Gastrocnemius medialis (tissue), 4 donors: ENCODE measurements at places on chromosomes 5 and 9. TPM values are rescaled to one million over a fixed set of nuclear protein-coding genes. Genes with fewer than 3 reads are reported as not detected.

Gene CBY3
- total RNA-seq: not detected

Gene SPAG8
- total RNA-seq: 0.61 TPM

Gene WNT8A
- total RNA-seq: not detected

Gene MGAT4B
- 28.3 TPM for total RNA-seq

Gene STING1
- 10.3 TPM for total RNA-seq

Gene ADRB2
- 6.2 TPM for total RNA-seq

Gene JAKMIP2
- total RNA-seq: 0.20 TPM

Gene RAB3C
- 0.02 TPM for total RNA-seq

Gene ARL14EPL
- 0.82 TPM for total RNA-seq

DNA sequence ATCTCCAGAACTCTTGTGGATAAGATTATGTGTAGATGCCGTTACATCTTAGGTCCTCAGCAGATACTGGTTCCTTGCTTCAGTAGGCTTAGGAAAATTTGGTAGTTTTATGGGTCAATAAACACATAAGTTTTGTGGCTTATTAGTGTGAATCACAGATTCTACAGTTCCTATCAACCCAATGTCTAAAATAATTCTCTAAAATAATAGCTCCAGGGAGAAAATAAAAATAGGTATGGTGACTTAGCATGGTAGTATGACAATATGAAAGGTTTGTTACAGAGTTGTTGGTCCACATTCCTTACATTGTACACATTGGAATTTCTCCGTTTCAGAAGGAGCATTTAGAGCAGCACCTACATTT, 91.7 kb downstream of the AOPEP start:
- DNase-seq: no peak

DNA sequence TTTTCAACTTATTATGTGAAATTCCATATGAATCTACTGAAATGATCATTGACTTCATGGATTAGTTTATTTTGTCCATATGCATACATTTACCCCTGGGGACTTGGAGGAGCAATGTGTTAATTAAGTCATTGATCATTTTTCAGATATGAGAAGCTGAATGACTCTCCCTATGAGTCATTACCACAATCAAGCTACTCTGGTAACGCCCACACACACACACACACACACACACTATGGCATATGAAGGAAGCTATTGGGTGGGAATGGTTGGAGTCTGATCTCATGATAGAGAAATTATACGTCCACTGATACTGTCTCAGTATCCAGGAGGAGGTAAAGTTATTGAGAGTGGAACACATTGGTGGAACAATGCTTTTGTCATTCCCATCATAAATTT, 528.9 kb downstream of the AGTPBP1 start:
- no peak for DNase-seq

- DNase-seq: no peak
Measured at GRCh38 chr9:23926368-23926767, 100.3 kb upstream of the ELAVL2 start.

DNA sequence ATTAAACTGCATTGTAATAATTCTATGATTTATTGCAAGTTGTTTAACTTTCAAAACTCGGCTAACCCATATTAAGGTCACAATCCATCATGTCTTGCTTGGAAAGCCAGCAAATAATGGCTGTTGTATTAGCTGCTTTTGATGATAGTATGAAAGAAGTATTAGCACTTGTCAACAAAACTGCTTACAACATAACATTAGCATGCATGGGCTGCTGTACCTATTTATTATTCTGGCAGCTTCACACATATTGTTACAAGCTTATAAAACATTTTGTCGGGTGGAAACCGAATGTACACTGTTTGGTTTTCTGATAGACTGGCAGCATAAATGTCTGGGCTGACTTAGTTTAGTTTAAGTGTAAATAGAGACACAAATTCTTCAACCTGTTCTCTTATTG, 378.3 kb downstream of the KIAA0825 start:
- no peak for DNase-seq

GRCh38 chr5:123180676-123181393, 91.8 kb downstream of the PRDM6 start:
- DNase-seq: no peak

DNA sequence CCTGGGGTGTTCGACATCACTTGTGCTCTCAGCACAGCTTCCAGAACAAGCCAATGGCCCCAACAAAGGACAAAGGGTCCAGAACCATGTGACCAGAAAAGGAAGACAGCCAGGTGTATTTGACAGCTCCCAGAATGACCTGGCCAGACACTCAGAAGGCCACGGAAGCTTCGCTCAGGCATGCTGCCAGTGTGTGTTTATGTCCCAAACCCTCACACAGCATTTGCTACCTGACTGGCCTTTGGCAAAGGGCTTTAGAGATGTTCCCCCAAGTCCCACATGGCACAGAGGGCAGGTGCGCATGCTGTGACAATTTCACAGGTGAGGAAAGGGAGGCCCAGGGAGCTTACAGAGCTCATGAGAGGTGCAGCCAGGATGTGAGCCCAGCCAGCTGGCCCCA, 39.5 kb downstream of the MED10 start:
- no peak for DNase-seq

GRCh38 chr9:70133253-70134208, 89.9 kb downstream of the MAMDC2 start:
- DNase-seq: no peak

DNA sequence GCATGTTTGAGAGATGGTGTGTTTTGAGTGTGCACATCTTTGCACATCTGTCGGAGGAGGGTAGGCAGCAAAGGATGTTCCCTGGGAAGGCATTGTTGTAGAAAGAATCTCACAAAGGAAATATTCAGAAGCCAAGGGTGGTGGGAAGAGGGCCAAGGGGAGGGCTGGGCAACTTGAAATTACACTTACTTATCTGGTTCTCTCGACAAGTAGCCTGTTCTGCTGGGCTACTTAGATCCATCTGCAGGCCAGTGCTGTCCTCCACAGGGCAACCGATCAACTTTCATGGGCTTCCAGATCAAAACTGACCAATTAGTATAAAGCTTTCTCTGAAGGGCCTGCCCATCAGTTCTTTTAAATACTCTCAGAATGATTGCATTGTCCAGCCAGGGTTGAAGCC, 495.2 kb downstream of the GADD45G start:
- DNase-seq: no peak

GRCh38 chr5:69517763-69518212, 25.2 kb downstream of the OCLN start:
- DNase-seq: no peak

DNA sequence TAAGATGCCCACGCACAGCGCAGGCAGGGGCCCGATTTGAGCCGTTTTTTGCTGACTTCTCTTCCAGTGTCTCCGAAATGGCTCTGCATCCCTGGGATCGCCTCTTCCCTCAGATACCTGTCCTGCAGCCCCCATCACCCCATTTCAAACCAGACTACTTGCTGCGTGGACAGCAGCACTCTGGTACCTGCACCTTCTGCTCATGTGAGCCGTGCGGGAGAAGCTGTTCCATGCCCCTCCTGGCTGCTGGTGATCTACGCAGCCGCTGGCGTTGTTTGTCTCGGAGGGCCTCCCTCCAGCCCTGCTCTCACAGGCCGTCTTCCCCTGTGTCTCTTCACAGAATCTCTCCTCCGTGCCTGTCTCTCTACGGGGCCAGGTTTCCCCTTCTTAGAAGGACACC, 13.4 kb downstream of the CEP72 start:
- no peak for DNase-seq

GRCh38 chr9:22031655-22032411, 22.7 kb upstream of the CDKN2B start:
- no peak for DNase-seq

DNA sequence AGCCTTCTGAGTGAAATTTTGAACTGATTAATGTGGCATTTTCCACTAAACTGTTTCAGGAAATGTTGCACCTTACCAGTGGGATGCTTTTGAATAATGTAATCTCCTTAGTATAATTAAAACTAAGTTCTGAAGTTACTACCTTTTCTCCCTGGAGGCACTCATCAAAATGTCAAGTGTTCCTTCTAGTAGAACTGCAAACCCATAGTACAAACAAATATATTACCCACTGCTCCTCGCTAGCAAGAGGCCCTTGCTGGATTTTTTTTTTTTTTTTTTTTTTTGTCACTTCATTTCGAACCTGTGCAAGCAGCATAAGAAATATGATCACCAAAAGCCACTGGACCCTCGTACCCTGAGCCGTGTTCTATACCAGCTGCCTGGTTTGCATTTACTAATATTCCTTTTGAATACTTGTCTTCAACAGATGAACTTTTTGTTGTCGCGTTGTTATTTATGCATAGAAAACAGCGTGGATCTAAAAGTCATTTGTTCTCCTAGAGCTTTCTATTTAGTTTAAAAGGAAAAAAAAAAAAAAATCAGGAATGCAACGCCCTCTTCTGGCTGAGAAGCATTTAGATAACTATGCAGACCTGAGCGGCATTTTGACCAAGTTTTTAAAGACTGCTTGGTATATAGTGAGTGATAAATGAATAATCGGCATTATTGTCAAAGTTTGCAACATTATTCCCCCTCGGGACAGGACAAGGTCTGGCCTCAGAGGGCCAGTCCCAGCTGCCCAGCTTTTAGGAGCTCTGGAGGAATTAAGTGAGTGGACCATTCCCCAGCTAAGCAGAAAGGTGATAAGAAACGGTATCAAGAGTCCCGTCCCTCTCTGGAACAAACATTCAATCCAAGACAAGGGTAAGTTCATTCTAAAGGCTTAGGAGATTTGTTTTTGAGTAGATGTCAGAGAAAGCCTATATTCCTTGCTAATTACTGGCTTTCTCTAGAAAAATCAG, 162.5 kb upstream of the KIF2A start:
- no peak for DNase-seq

DNA sequence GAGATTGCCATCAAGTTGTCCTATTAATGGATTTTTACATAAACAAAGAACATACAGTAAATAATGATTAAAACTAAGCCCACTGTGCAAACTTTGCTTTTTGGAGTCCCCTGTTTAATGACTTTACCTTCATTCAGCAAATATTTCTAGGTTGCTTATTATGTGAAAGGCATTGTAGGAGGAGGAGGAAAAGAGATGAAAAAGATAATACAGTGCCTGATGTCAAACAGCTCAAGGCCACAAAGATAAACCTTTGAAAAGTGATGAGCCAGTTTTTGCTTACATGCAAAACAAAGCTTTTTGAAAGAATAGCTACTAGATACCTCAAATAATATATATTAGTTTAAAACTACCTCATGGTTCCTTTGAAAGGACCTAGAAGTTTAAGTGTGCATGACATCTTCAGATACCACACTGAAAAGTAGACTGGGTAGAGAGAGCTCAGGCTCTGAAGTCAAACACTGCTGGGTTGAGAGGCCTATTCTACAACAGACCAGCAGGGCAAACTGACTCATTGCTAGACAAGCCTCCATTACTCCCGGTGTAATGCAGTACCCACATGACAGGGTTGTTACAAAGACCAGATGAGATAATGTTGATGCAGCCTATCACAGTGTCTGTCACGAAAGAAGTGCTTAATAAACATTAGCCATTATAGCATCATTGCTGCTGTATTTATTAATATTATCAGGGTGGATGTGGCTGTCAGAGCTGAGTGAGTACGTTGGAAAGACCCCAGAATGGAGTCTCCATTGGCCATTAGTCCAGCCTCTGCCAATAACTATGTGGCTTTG, 11.8 kb downstream of the DEPDC1B start:
- DNase-seq: no peak
